Endothelial cell (in vitro differentiated cells): ENCODE measurements at places on chromosomes 11 and 22.

GRCh38 chr22:36406721-36407120 lies 19.0 kb upstream of the MYH9 start:
- no peak overlapping the region for H3K4me3 ChIP-seq
- no peak overlapping the region for H3K27ac ChIP-seq
- H3K36me3 ChIP-seq = no peaks in the 10 kb centered on the region
- H3K4me1 ChIP-seq = peaks cover 12% of the 10 kb centered on the region

DNA sequence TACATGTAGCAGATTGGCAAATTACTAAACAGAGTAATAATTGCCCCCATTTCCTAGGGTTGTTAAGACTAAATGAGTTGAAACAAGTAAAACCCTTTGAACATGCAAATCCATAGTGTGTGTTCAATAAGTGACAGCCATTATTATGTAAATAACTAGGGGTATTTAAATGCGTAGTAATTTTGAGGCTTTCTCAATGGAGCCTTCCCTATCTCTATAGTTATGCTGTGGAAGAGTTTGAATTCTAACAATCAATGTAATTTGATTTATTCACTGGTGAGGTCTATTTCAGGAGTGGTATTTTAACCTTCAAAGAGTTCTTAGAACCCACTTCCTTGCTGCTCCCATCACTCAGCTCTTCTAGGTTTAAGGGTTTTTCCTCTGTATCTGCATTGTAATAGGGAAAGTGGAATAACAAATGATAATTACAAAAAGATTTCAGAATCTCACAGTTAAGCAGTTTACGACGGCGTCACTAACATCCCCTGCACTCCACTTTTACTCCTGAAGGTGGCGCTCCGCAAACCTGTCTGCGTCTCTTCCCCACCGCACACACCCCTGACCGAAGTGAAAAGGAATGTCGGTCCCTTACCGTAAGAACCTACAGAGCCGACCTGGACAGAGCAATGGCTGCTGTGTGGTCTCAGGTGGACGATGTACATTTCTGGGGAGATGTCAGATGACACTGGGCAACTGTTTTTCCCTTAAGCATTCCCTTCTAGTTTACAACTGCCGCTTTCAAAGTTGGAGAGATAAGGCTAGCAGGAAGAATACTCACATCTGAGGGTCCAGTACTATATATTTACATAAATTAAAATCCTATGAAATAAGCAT lies 80.8 kb downstream of the ZC3H12C start:
- DNase-seq = peak; percentile 81
- H3K36me3 ChIP-seq = no peaks in the 10 kb centered on the region
- H3K4me1 ChIP-seq = no peaks in the 10 kb centered on the region
- peak overlapping the region; percentile 32 for H3K27ac ChIP-seq
- H3K4me3 ChIP-seq = no peak overlapping the region

GRCh38 chr22:21834869-21835268 lies 32.6 kb downstream of the MAPK1 start:
- no peak for DNase-seq
- peaks cover 3% of the 10 kb centered on the region for H3K27me3 ChIP-seq

GRCh38 chr22:38927033-38927781 lies 30.2 kb upstream of the APOBEC3A start:
- peak; percentile 85 for DNase-seq
- no peaks in the 10 kb centered on the region for H3K36me3 ChIP-seq
- H3K4me3 ChIP-seq = peak overlapping the region; percentile 37
- peaks cover 3% of the 10 kb centered on the region for H3K4me1 ChIP-seq

DNA sequence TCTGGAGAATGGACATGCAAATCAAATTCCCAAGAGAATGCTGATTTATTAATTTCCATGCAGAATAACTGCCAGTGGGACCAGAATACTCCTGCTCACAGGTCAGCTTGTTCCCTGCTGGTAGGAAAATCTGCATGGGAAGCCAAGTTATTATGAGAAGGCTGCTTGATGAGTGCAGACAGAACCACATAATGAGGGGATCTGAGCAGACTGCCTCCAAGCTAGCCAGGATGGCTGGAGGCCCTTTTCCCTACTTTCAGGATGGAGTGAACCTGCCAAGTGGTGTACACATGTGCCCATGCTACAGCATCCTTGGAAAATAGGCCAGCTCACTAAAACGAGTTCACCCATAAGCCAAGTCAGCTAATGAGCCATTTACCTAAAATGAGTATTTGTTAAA lies 55.2 kb upstream of the ZBED5 start:
- H3K4me3 ChIP-seq = no peak overlapping the region
- no peak for DNase-seq
- H3K27me3 ChIP-seq = no peaks in the 10 kb centered on the region
- H3K27ac ChIP-seq = no peak overlapping the region
